ENCODE measurements at places on chromosomes 3 and 15.

DNA sequence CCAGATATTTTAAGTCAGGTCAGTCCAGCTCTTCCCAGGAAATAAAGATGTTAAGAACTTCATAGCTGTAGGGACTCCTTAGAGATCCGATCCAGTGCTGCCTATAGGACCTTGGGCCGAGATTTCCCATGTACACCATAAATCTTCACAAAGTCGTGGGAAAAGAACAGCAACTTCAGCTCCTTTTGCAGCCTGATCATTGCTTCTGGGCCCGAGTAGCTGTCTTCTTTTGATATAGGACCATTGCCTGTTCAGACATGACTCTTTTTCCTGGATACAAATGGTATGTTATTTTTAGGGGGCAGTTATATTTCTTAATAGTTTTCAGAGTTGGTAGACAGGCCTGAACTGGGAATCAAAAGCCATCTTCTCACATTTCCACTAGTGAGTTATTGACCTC, 20.5 kb downstream of the IL1RAP start:
- DNase-seq = no peak

DNA sequence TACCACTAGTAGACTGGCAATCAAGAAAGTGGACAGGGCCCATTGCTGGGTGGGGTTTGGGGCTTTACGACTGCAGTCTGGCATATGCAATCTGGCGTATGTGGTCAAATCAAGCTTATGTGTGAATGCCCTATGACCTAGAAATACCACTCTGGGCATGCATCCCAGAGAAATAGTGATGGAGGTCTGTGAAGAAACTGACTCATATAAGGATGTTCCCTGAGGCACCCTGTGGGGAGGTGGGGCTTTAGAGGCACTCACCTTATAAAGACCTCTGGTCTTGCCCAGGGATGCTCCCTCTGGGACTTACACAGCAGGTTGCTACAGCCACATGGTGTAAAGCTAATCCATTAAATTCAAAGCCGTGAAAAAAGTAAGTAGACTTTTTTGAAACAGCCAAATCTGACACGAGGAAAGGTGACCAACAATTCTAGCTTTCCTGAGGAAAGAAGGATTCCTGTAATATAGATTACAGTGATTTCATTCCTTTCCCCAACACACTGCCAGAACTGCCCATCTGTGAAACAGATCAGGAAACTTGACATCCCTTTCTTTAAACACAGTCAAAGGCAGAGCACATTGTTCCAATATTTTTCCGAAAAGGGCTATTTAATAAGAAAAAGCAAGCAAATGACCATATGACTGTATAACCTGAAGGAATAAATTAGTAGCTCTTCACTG, 13.6 kb downstream of the RARRES1 start:
- DNase-seq = no peak

DNA sequence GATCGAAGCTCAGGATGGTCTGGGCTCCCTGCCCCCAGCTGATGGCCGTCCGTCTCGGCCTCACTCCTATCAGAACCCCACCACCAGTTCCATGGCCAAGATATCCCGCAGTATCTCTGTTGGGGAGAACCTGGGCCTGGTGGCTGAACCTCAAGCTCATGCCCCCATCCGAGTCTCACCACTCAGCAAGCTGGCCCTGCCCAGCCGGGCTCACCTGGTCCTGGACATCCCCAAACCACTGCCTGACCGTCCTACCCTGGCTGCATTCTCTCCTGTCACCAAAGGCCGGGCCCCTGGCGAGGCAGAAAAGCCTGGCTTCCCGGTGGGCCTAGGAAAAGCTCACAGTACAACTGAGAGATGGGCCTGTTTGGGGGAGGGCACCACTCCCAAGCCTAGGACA, 4.4 kb upstream of the JMJD7 start:
- DNase-seq = no peak

GRCh38 chr3:146974001-146974400, 368.9 kb upstream of the PLSCR5 start:
- no peak for DNase-seq

GRCh38 chr3:108099679-108100428, 9.0 kb upstream of the CD47 start:
- DNase-seq = no peak

- DNase-seq = no peak
These were observed 30.4 kb upstream of the LIMD1 start for GRCh38 chr3:45564172-45564571.

- no peak for DNase-seq
These were observed 552 bp upstream of the XYLB start for GRCh38 chr3:38345879-38346586.

DNA sequence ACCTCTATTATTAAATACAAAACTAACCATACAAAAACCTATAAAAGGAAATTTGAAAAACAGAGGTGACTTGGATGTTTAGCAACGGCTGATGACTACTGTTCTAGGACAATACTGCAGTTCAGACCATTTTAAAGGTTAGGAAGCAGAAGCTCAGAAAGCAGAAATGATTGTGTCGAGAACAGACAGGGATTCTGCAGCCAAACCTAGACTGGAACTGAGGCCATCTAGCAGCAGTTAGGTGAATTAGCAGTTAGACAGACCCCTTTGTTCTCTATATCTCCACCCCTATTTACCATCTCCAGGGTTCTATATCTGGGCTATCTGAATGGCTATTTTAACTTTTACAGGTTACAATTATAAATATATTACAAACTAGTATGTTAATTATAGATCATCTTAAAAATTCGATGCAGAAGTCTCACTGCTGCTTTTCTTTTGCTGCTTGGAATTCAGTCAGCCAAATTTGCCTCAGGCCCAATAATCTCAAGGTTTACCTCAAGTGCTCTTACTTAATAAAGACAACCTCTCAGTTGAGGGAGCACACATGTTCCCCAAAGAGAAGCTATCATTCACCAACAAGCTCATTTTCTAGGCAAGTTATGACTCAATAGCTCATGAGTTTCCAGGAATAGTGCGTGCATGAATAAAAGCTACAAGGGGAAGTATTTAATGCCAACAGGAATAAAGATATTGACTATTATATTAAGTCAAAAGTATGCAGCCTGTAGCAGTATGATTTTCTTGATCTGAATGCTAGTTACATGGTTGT, 9.3 kb upstream of the IL1RAP start:
- no peak for DNase-seq

DNA sequence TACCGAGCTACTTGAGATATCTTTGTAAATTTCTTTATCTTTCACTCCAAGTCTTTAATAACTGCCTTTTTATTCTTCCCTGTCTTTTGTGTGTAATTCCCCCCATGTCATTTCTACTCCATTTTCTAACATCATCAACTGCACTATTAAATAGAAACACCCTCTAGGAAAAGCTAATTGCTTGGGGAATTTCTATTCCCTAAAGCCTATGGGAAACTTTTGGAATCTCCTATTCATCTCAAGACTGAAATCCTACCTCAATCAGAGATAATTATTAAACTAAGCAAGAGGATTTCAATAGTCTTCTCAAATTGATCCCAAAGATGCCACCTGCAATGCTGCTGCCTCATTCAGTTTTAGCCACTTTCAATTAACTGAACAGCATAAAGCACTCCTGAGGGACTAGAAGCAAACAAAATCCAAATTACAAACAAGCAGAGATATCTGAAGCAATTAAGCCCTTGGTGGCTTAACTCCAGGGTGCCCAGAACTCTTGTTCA, 598.7 kb downstream of the IGSF11 start:
- DNase-seq = no peak

DNA sequence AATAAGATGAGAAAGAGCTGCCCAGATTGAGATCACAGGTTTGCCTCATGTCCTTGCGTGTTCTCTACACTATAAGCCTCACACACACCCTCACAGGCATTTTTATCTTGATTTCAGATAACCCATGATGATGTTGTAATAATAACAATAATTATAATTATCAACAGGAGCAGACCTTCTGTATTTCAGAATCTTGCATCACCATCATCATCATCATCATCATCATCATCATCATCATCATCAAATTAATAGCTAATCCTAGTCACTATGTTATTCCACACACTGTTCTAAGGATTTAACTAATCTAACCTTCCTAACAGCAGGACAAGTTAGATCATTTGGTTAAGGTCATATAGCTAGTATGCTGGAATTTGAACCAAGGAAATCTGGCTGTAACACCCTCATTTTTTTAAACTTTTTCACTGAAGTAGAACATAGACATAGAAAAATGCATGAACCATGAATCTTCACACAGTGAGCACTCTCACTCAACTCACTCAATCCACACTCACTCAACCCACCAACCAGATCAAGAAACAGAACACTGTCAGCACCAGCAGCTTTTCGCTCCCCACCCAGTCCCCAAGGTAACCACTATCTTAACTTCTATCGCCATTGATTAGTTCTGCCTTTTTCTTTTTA, 1.8 kb upstream of the SH2D7 start:
- no peak for DNase-seq

DNA sequence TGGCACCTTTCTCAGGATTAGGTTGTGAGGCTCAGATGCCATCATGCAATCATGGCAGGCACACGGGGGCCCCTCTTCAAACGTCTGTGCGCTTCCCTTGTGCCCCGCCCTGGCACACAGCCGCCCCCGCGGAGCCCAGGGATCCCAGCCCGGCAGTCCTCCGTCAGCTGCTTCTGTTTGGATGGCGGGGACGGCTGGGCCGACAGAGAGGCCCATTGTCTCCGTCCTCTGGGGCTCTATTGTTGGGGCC, 849 bp upstream of the HDAC11 start:
- DNase-seq = peak; percentile 43

DNA sequence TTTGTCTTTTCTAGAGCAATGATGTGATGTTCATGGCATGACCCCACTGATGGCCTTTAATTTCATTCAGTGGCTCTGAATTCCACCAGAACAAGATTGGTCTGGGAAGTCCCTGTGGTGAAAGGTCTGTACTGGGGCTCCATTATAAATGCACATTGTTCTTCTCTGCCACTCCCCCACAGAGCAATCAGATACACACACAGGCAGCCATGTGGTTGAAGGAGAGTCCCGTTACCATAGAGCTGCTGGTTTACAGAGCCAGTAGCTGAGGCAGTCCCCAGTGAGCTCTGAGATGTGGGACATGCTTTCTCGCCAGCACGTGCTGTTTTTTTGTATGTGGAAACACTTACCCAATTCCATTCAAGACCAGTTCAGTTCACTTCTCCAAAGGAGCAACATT, 172.7 kb upstream of the TRIM42 start:
- no peak for DNase-seq

- DNase-seq = no peak
These were observed 12.5 kb downstream of the PML start for GRCh38 chr15:74006774-74007639.

DNA sequence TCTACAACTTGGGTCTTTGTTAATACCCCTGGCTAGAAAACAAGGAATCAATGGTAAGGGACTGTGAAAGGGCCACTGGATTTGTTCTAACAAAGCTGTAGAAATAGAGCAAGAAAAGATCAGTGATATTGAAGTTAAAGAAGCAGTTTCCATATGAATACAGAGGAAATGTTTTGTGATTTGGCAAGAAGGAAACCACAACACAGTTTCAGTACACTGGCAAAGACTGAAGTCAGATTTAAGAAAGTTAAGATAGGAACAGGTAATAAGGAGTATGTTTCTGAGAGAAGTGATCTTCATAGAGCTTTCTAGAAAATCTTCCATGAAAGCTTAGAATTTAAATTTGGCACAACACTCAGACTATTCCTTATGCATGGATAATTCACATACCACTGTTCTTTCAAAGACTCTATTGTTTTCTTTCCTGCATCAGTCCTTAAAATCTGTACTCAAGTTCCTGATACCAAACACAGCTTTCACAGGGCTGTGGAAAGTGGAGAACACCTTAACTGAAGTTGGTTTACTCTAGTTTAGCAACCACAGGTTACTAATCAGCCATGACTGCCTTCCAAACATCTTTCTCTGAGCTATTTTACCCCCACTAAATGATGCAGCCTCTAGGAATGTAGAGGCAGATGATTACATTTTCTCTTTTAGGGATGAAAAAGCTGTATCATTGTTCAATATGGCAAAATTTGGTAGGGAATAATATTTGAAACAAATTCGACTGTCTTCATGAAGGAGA, 32.4 kb upstream of the ALCAM start:
- DNase-seq = no peak

- DNase-seq = no peak
These were observed 163.2 kb downstream of the STT3B start for GRCh38 chr3:31696009-31696297.

- no peak for DNase-seq
These were observed 130.3 kb downstream of the GHSR start for GRCh38 chr3:172317984-172318383.

- no peak for DNase-seq
These were observed 327.9 kb upstream of the TRIM42 start for GRCh38 chr3:140349938-140350337.

DNA sequence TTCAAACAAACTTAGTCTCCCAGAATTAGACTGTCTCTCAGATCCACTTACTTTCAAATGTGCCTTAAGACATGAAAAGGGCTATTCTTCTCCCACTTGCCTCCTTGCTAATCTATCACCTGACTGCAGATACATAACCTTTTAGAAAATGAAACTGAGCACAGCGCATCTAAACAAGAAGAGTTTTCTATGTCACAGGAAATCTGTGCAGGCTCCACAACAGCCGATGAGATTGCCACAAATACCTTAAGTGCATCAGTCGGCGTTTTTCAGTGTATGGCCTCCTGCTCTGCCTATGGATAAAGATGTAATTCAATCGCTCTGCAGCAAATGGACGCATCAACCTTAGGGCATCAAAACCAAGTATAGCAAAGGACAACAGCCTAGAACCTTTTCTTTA, 544.2 kb downstream of the FOXP1 start:
- DNase-seq = no peak

DNA sequence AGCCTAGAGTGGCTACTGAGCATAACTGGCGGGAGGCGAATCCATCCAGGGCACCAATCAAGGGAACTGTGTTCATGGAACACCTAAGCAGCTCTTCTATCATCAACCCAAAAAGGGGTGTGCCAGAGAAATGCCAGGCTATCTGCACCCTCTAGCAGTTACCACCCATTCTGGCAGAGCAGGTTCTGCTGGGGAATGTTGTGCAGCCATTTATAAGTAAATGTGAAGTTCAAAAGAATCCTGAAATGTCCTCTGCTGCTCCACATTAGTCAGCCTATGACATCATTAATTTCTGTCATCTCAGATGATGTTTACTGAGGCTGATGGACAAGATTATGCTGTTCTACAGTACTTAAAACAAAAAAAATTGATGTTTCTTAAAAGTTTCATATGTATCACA, 7.7 kb downstream of the SKIC8 start:
- DNase-seq = no peak

DNA sequence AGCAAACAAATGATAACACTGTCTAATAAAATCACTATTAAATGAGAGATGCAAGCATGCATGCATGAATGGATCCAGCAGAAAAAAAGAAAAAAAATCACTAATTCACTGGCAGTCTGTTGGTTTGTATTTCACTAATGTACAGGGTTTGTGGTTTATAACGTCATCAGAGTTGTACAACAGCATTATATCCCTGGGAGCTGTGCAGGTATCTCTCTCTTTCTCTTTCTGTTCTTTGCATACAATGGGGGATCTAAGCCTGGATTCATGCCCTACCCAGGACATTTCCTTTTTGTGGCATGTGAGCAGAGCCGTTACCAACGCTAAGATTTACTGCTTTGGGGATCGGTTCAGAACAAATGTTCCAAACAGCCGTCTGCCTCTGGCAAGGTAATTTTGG, 229.5 kb downstream of the SOX2 start:
- no peak for DNase-seq
